ENCODE measurements at places on chromosomes 3 and 15. TPM values are rescaled to one million over a fixed set of nuclear protein-coding genes. Genes with fewer than 3 reads are reported as not detected.

GRCh38 chr15:45129651-45130129 is at the start of the genes DUOX1 and DUOXA1:
DUOX1 (plus strand) TSS chr15:45129994; CDS start chr15:45131967, 1,973 bp downstream.
DUOXA1 (minus strand) TSS chr15:45129879; CDS start chr15:45123014, 6,865 bp downstream.
- peak; percentile 32 for DNase-seq

- no peak for DNase-seq
These were observed 2.7 kb upstream of the CSK start for GRCh38 chr15:74779162-74779648.

DNA sequence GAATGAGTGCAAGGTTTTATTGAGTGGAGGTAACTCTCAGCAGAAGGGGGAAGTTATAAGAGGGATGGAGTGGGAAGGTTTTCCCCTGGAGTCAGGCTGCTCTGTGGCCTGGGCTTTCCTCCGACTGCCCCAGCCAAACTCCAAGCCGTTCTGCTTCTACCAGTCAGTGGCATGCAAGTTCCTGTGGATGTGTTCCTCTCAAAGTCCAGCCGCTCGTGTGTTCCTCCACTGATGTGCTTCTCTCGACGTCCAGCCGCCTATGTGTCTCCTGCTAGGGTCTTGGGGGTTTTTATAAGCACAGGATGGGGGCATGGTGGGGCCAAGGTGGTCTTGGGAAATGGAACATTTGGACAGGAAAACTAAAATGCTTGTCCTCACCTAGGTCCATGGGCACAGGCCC is 9.0 kb upstream of the U2SURP start:
- DNase-seq: no peak

The CYP1A2 gene
- total RNA-seq: 0.17 TPM

The SMAD3 gene
- 32.8 TPM for total RNA-seq

- no peak for DNase-seq
These were observed 40.8 kb downstream of the KCNAB1 start for GRCh38 chr3:156161172-156161571.

GRCh38 chr15:75455424-75455981 is 4.0 kb upstream of the SIN3A start:
- DNase-seq: peak; percentile 92

- DNase-seq: no peak
These were observed 97.2 kb upstream of the FLNB start for GRCh38 chr3:57910990-57911389.

DNA sequence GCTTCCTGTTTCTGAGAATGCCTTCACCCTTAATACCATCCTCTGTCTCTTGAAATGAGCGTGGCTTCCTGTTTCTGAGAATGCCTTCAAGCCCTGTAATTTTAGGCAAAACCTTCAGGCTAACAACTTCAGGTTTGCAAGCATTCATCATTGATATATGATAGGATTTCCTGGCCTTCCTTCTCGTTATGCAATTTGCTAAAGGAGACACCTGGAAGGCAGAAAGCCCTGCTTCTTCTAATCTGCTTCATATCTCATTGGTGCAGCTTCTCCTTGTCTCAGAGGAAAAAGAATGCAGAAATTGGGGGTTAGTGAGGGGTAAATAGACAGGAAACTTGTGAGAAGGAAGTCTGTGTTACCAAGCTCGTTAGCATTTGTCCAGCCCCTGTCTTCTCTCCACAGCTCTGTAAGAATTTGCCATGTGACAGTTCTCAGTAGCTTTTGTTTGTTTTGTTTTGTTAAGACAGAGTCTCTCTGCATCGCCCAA is 7.3 kb downstream of the ARL6IP5 start:
- peak; percentile 22 for DNase-seq

The PCSK6 gene
- total RNA-seq: 41.0 TPM

The MTHFS gene
- 57.4 TPM for total RNA-seq

DNA sequence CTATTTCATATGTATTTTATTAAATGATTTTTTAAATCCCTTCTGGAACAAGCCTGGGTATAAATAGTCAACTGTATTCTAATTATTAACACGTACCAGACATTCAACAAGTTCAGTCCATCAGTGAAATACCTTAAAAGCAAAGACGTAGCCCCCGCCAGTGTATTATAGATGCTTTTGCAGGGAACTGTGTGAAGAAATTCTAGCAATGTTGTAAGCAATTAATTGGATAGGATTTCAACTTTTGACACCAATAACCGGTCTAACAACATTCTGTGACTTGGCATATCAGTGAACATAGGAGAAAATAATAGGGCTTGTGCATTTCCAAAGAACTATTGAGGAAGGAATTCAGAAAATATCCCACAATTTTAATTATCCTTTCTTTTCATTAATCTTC is 67.2 kb upstream of the TGFBR2 start:
- peak; percentile 50 for DNase-seq

DNA sequence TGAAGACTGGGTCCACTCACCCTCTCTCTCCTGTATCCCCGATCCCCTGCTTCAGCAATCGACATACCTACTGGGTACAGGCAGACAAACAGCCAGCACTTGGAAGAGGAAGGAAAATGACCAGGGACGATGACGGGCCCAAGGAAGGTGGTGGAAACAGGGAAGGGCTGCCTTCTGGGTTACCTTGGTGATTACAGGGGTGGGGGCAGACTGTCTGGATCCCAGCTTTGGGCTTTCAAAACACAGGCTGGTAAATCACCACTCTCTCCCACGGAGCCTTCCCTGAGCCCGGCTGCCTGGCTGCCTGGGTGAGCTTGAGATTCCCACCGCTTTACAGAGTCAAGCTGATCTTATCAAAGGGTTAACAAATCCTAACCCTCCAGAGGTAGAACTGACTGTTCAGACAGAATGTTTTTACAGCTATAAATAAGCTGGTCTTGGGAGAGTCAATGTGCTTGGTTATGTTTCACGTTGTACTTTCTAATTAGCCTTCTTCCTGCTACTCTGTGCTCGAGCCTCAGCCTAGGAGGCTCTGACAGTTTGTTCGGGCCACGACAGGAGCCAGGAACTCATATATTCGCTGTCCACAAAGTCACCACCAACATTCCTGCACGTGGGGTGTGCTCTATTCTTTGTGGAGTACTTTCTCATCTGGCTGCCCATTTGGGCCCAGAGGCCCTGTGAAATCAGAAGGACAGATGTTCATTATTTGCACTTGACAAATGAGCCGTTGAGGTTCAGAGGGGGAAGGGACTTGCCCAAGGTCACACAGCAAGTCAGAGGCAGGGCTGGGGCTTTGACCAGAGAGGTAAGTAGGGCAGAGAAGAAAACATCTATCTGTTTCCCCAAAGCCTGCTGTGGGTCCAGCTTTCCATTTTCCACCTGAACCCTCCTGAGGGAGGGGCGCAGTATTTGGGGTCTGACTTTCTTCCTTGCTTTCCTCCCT is 63.5 kb downstream of the FEM1B start:
- DNase-seq: no peak

DNA sequence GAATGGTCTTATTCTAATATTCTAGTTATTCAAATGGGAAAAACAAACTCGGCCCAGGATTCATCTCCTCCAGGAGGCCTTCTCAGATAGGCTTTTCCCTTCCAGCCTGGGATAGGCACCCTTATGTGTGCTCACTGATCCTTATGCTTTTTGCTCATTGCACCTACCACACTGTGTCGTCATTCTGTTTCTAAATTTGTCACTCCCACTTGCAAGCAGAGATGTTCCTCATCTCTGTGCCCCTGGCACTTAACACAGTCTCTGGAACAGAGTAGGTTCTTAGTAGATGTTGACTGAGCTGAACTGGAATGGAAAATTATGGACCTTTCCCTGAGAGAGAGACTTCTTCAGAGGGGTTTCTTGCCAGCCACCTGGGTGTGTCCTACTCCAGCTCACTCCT is 18.7 kb upstream of the SPG11 start:
- no peak for DNase-seq

GRCh38 chr15:100766243-100767000 is 113.2 kb upstream of the ALDH1A3 start:
- peak; percentile 61 for DNase-seq

The TMEM45A gene
- 27.3 TPM for total RNA-seq

The DGKG gene
- 13.7 TPM for total RNA-seq

DNA sequence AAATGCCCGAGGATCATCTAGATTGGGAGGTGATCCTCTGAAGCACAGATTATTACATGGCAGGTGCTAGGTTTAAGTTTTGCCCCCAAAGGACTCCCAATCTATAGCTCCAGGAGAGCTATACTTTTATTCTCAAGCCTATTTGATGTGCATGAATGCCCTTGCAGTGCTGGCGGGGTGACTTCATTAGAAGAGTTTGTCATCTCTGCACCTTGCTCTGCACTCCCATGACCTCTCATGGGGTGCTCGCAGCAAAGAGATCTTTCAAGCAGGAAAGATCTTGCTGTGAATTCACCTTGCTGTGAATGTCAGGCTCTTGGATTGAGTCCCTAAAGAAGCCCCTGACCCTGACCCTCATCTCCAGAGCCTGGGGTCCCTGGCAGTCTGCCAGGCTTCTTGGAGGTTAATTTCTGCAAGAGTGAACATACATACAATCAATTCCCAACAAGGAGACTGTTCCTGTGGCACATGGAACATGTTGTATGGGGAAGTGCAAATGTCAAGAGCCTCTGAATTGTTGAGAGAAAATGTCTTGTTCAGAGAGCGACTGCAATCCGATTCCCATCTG is 45.9 kb downstream of the FAM43A start:
- DNase-seq: no peak

DNA sequence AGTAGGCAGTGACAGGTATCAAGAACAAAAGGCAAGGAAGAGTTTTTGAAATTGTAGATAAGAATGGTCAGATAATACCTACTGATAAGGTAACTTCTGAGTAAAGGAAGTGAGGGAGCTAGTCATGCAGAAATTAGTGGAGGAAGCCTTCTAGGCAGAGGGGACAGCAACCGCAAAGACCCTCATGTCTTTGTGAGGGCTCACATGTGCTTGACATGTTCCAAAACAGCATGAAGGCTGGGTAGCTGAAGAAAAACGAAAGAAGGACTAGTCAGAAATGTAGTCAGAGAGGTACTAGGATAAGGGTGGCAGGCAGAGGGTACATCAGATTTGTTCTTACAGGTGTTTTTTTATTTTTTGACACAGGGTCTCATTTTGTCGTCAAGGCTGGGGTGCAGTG is 5.3 kb downstream of the SIN3A start:
- no peak for DNase-seq

The RBP2 gene
- 1.1 TPM for total RNA-seq

DNA sequence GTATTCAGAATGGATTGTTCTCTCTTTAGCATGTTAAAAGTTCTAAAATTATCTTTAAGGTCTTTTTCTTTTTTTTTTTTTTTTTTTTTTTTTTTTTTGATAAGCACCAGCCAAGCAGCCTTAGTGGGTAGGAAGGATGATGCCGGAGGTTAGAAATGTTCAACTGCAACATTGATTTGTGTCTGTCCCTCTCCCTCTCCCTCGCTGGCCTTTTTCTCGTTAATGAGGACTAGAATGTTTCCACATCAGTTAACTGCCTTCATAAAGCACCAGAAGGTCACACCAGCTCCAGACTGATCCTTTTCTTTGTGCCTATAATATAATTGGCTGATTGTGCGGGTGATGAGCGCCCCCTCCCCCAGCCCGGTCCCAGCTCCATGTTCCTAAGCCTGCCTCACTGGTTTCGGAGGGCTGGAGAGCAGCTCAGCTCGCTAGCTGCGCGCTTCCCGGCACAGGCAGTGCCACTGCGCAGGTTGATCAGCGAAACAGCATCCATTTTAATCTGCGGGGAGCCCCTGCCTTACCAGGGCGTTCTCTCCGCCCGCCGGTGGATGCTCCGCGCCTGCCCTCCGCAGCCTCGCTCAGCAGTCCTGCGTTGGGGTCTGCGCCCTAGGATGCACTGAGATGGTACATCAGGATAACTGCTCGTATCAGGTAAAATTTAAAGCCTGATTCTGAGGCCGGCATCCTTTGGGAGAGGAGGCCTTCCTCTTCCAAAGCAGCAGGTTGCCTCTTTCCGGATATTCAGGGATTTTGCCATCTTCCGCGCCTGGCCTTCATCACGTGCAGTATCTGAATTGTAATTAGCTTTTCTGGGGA is 148.9 kb upstream of the IL12A start:
- DNase-seq: peak; percentile 60

The SLCO2A1 gene
- 27.2 TPM for total RNA-seq

GRCh38 chr3:53171064-53171418 is 10.0 kb downstream of the PRKCD start:
- peak; percentile 39 for DNase-seq

GRCh38 chr3:27221264-27221932 is 147.8 kb downstream of the NEK10 start:
- DNase-seq: no peak

The FETUB gene
- not detected for total RNA-seq

- no peak for DNase-seq
These were observed 86.7 kb downstream of the MAGI1 start for GRCh38 chr3:65951836-65952505.

DNA sequence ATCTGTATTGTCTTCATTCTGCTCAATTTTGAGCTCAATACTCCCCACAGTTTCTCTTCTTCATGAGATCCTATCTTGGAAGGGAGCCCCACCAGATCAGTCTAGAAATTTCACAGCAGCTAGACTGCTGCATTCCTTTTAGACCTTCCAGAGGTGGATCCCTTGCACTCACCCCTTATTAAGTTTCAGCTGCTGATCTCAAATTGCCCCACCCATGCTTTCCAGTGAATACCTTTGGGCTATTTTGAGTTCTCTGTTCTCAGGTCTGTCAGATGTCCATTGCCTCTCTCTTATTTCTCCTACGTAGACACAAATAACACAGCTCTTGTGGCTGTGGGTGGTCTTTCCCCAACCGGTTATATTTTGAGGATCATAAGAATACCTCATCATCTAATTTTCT is 60.8 kb downstream of the GPR156 start:
- DNase-seq: no peak

The CLDN16 gene
- 0.26 TPM for total RNA-seq

The CHRM5 gene
- total RNA-seq: 0.23 TPM

GRCh38 chr3:133377396-133377795 is 22.5 kb upstream of the BFSP2 start:
- peak; percentile 41 for DNase-seq

DNA sequence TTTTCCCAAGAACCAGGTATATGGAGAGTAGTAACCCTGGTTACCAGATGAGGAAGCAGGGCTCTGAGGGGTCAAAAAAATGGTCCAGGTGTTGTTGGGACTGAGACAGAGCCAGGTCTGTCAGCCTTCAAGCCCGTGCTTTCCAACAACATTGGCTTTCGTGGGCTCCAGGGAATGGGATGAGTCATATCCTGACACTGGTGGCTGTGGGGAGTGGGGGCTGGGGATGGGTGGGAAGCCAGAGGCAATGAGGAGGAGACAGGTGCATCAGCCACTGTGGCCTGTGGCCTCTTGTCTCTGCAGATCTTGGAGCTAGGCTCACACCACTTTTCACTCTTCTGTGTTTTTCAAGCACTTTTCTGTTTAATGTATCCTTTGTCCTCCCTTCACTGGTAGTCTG is 38.2 kb downstream of the CORO2B start:
- no peak for DNase-seq

The ATP13A5 gene
- 1.1 TPM for total RNA-seq

DNA sequence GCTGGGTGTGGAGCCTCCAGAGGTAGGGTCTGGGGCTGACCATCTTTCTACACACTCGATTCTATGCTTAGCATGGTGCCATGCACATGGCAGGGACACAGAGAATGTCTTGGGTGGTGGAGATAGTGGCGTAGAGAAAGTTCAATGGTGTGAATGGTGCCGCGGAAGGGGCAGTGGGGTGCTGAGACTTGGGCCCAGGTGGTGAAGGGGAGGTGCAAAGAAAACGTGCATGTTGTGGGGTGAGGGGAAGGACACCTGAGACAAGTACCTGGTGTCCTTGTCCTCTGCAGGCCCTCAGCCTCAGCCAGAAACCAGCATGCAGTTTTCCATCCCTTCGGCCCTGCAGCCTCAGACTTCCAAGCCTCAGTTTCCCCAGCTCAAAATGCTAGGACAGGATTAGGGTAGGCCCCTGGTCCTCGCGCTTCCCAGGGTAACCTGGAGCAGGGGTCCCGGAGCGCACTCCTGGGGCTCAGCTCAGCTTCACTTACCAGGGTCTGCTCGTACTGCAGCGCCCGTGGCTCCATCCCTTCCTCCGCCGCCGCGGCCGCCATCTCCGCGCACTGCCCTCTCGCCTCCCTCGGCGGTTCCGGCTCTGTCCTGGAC is 375 bp downstream of the CLCN2 start:
- DNase-seq: no peak
